Hematopoietic multipotent progenitor cell treated with erythropoietin and hydrocortisone succinate and interleukin-3 and kit ligand, for 8 days (in vitro differentiated cells): ENCODE measurements at places on chromosomes 6 and 20.

GRCh38 chr20:19602675-19603375 lies 155.2 kb upstream of the RIN2 start:
- no peak for DNase-seq

GRCh38 chr6:21022343-21023107 lies 488.3 kb downstream of the CDKAL1 start:
- peak; percentile 4 for DNase-seq

DNA sequence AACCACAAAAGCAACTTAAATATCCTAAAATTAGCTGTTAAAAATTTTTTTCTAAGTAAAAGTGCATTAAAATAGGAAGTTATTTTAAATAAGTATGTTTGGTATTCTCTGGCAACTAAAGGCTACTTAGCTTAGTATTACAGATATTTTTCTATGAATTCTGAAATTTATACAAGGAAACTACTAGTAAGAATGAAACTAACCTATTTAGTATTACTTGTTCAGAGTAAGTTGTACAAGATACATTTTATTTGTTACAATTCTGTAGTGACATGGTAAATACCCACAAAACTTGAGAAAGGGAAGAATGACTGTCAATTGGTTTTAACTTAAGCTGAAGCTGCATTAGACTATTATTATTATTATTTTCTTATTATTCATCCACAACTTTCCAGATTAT lies 6.5 kb downstream of the PHIP start:
- DNase-seq, result no peak

GRCh38 chr6:157603314-157603940 lies 219.6 kb upstream of the SNX9 start:
- no peak for DNase-seq

- DNase-seq, result no peak
These were observed 134.0 kb downstream of the GJA10 start for GRCh38 chr6:90028066-90028778.

GRCh38 chr6:130132286-130132701 lies 90.5 kb downstream of the SAMD3 start:
- no peak for DNase-seq

GRCh38 chr6:103356531-103356930 lies 1503.2 kb downstream of the HACE1 start:
- no peak for DNase-seq

GRCh38 chr6:160462551-160463109 lies 114.5 kb downstream of the SLC22A3 start:
- DNase-seq, result peak; percentile 16

DNA sequence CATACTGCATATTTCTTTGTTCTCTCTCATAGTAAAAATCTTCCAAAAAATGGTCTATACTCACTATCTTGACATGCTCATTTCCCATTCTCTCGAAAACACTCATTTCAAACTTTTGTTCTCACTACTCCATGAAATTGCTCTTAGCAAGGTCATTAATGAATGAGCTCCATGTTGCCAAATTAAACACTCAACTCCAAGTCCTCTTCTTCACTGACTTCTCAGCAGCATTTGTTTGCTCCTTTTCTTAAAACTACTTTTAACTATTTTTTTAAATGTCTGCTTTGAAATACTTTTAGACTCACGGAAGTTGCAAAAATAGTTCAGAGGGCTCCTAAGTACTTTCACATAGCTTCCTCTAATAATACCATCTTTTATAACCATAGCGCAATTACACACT lies 274.0 kb upstream of the PREP start:
- DNase-seq, result no peak

GRCh38 chr6:11007715-11008608 lies 36.1 kb downstream of the ELOVL2 start:
- DNase-seq, result no peak

- DNase-seq, result peak; percentile 65
These were observed 17.0 kb downstream of the TOP1 start for GRCh38 chr20:41045671-41046070.

- DNase-seq, result no peak
These were observed 2.1 kb downstream of the HIVEP1 start for GRCh38 chr6:12014027-12014872.

DNA sequence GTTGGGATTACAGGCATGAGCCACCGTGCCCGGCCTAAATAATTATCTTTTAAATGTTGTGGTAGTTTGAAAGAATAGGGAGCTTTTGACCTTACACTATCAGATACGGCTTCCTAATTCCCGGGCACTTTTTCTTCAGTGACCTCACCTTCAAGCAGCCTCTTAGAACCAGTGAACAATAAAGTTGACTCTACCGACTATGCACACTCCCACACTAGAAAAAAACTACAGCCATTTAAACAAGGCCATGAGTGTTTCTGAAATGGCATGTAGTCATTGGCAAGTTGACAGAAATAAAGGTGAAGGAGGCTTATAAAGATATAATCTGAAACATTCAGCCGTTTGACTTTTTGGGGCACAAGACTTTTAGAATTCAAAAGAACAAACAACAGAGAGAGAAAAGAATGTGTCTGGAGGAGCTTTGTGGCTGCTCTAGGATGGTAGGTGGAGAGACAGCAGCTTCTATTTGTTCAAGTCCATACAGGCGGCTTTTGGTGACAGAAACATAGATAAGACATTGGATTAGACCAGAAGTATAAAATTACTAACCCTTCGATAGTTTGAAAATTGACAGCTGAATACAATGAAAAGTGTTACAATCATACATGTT lies 75.2 kb downstream of the GJA1 start:
- no peak for DNase-seq

GRCh38 chr20:22529150-22530019 lies 55.0 kb downstream of the FOXA2 start:
- no peak for DNase-seq

- DNase-seq, result no peak
These were observed 467.5 kb downstream of the PRKN start for GRCh38 chr6:162260027-162260426.

- DNase-seq, result no peak
These were observed 17.6 kb upstream of the ELMO2 start for GRCh38 chr20:46423882-46424482.

DNA sequence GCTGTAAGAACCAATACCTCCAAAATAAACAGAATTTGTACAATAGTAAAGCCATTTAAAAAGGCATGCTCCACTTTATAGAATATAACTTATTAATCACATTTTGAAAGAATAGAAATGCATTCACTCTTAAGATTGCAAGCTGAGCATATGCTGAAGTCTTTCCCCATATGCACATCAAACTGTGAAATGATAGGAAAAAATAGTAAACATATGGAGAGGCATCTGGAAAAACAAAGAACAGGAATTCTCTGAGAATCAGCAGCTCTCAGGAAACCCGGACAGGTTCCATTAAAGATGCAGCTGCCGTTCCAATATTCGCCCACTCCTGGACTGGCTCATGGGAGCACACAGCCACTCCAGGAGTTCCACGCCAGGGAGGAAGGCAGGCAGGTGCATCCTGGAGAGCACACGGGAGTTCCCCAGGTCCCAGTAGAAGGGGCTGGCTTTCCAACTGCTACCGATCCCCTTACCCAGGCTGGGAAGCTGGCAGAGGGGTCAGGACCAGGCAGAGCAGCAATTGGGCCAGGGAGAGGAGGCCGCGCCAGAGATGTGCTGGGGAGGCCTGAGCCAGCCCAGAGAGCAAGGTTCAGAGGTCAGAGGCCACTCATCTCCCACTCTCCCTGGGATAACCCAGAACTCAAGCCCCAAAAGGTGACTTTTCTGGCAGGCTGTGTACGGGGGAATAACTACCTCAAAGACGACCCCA lies 111.1 kb downstream of the DLL1 start:
- DNase-seq, result no peak

GRCh38 chr6:136371959-136372358 lies 82.3 kb upstream of the BCLAF1 start:
- DNase-seq, result no peak

DNA sequence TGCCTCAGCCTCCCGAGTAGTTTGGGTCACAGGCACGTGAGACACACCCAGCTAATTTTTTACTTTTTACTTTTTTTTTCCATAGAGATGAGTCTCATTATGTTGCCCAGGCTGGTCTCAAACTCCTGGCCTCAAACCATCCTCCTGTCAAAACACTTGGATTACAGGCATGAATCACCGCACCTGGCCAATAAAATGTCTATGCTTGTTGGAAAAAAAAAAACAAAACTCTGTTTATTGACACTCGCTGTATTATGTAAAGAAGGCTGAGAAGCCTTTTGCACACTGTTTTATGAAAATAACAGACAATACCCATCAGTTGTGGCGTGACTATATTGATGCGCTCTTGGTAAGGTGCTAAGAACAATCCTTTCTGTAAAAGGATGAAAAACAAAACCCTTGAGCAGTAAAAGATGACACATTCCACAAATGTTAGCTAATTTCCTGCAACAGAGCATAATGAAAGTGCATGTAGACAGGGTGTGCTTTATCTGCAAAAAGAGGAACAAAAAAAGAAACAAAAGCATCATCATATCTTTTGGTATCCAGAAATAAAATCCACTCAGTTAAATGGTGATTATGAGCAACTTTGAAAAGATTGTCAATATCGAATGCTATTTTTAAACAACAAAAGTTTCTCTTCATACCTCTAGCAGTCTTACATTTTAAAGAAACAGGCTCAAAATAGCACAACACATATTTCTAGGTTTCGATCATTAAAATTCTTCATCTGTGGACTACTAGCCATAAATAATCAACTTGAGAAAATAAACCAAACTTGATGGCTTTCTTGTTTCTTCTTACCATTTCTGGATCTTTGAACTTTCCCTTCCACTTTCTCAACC lies 108.3 kb upstream of the PHACTR1 start:
- DNase-seq, result no peak

- no peak for DNase-seq
These were observed 3.8 kb downstream of the DSE start for GRCh38 chr6:116374586-116374985.

DNA sequence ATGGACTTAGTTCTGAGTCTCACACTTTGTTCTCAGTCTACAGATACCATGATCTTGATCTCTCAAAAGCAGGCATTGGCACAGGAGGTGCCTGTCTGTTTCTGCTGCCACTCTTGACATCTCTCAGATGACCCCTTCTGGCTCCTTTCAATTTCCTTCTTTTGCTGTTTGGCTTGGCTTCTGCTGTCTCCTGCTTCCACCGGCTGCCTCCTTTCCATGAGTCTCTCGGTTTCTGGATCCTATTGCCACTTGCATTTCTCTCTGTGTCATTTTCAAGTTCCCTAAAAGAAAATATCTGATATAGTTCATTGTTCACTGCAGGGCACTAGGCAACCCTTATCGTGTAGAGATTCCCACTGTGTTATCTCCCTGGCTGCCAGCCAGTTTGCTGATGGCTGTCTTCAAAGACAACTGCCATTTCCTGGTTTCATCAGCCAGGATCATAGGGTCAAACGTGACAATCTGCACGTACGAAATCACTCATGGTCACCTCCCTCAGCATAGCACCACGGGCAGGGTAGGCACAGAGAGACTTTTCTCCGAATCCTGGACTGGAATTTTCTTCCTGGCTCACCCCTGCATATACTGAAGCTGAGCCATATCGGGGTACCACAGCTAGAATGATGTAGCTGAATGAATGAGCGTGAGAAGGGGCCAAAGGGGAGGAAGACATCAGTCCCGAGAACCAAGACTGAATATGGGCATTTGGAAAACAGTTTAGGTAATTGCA lies 144.6 kb upstream of the TMEM170B start:
- DNase-seq, result peak; percentile 81

DNA sequence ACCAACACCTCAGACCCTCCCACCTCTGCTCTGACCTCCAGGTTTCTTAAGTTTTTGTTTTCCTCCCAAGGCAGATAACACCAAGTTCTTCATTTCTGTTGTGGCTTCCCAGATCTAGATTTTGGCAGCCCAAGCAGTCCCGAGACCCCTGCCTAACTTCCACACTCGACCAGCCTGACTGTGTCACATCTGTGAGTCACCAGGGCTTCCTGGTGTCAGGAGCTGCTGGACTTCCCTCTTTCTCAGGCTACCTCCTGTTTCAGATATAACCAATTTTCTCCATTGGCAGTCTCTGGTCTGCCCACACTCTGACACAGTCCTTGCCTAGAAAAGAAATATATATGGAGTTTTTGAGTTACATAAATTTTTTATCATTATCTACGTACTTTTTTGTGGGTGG lies 46.1 kb upstream of the CCN6 start:
- no peak for DNase-seq

DNA sequence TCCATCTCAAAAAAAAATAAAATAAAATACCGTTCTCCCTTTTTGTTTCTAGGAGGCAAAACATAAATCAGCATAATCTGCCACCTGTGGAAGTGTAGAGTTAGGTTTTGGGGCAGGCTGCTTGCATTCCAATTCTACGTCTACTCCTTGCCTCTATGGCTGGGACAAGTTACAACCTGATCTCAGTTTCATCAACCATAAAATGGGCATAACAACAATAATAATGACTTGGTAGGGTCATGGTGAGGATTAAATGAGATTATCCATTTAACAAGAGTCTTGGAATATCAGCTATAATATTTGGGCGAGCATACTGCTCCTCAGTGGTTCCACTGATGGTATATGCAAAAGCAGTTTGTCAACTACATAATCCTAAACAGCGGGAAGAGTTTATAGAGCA lies 3.7 kb upstream of the RAE1 start:
- DNase-seq, result no peak

DNA sequence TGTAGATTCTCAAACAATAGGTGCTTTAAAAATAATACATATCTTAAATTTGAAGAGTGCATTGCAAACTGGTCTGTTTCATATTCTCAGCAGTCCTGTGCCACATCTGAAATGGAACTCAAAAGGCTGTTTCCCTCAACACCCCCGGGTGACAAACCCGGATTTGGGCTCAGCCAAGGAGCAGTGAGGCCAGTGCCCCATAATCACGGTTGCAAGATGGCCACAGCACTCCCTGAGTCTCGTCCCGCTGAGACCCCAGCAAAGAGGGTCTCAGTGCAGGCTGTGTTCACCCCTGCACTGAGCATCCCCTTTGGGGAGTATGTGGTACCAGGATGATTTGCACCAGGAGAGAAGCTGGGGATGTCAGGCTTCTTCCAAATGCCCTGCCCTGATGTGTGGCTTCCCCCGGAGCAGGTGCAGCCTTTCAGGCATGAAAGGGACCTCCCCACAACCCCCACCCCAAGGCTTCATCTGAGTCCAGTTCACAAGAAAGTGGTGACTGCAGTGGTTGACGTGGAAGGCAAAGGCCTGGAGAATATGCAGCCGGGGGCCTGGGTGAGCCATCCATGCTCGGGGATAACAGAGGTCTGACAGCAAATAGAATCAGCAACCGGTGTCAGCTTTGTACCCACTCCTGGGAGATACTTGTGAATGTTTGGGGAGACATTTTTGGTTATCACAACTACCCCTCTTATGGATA lies 202.9 kb downstream of the SYNDIG1 start:
- no peak for DNase-seq
